Activated gamma-delta T cell treated with Interleukin-2 at 50 U/mL for 16 hours (primary cell): ENCODE measurements at places on chromosomes 3 and 15.

GRCh38 chr3:177835917-177836316, 638.6 kb upstream of the TBL1XR1 start:
- DNase-seq, result no peak

DNA sequence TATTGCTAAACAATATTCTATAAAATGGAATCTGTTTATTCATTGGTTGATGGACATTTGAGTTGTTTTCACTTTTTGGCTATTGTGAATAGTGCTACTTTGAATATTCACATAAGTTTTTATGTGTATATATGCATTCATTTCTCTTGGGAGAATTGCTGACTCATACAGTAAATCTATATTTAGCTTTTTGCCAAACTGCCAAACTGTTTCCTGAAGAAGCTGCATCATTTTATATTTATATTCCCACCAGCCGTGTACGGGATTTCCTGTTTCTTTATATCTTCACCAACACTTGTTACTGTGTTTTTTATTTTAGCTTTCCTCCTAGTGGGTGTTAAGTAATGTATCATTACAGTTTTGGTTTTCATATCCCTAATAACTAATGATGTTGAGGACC, 12.5 kb upstream of the TCAIM start:
- no peak for DNase-seq

GRCh38 chr15:75850708-75851107, 7.5 kb downstream of the UBE2Q2 start:
- DNase-seq, result no peak

- DNase-seq, result no peak
These were observed 30.6 kb upstream of the GATA2 start for GRCh38 chr3:128523591-128523990.

DNA sequence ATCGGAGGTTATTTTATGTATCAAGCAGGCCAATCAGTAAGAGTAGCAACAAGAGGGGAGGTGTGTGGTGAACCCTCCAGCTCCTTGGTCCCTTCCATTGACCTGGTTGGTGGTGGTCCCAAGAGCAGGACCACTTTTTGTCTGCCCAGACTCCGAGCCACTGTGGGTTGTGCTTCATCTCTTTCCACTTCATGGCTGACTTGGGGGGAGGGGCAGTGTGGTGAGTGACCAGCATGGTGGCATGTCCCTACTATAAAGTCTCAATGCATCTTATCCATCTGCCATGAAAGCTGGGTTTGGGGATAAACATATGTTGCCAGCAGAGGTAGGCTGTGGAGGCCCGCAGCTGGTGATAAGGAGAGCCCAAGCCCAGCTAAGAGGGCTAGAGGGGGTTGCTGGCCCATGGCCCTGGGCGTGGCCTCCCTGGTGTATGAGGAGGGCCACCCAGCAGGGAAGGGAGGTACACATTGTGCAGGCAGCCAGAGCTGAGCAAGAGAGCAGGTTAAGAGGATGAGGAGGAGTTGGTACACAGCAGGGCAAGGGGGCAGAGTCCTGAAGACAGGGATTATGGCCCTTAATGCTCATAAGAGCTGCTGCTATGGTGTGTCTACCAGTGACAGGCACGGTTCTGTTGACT, 7.0 kb downstream of the AEN start:
- DNase-seq, result no peak

DNA sequence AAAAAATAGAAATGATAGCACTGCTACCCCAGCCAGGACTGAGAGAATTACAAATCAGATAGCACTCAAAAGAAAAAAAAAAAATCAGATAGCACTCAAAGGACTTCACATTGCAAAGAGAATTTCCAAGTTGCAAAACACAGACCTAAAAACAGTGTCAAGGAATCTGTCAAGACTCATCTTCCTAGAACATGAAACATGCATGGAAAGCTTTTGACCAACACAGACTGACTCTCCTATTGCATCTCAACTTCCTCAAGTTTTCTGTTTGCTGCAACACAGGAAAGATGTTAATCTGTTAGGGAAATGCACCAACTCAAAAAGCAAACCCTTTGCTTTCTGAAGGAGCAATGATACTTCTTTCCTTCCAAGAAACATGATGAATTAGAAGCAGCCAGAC, 42.3 kb downstream of the RAB27A start:
- DNase-seq, result no peak

GRCh38 chr3:170760174-170760526, 109.8 kb downstream of the RPL22L1 start:
- DNase-seq, result no peak

DNA sequence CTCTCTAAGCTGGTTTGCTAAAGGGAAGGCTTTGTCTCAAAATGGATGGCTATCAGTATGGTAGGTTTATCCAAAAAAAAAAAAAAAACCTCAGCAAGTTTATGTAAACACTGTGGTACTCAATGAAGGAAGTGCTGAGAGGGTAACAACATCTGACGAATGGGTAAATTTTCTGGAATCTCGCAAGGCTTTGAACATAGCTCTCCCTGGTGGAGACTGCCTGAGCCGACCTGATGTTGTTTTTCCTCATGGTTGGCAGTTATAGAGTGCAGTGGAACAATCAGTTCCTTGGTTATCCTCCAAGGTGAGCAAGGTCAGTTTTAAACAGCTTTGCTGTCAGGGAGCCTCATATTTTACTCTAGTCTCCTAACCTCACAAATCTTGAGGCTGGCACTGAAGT, 94.6 kb downstream of the ZPLD1 start:
- DNase-seq, result no peak

GRCh38 chr15:87858651-87859050, 397.9 kb downstream of the NTRK3 start:
- DNase-seq, result no peak

- DNase-seq, result no peak
These were observed 12.1 kb upstream of the RAD18 start for GRCh38 chr3:8975081-8976020.

DNA sequence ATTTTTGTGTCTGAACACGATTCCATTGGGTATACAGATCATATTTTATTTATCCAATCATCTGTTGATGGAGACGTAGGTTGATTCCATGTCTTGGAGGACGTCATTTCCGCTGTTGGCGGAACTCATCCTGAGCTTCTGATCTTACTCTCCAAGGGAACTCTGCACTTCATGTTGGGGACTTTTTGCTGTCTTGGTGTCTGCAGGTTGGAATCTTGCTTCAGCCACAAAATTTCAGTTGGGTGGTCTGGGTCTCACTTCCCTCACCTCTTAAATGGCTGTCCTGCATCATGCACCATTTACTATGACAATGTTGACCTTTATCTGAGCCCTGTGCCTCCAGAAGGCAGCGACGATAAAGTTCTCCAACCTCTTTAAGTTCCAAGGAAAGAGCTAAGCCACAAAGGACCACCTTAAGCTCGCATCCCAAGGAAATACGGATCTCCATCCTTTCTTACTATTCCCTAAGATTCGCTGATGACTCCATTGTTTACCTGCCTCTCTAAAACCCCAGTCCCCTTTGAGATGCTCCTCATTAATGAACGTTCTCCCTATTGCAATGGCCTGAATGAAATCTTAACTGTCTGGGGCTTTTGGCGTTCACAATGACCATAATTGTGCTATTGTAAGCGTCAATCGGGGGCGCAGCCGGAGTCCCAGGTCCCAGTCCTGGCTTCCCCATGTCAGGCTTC, 23.1 kb upstream of the RNU6-1 start:
- DNase-seq, result no peak

- DNase-seq, result no peak
These were observed 128.1 kb downstream of the IQCH start for GRCh38 chr15:67382723-67383122.
